ENCODE measurements at places on chromosomes 11 and 22.

GRCh38 chr22:45529971-45530575 lies 27.4 kb downstream of the FBLN1 start:
- DNase-seq = peak; percentile 74

DNA sequence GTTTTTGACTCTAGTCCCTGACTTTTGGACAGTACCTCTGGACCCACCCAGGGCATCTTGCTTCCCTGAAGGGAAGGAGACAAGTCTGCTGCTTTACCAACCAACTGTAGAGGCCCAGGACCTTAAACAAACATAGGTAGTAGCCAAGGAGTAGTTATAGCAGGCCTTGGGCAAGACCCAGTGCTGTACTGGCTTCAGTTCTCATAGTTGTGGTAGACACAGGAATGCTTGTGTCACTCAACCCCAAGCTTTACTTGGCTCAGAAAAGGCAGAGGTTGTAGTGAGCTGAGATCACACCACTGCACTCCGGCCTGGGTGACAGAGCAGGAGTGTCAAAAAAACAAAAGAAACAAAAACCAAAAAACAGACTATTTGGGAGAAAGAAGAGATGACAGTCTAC lies 21.3 kb upstream of the OR52M1 start:
- no peak for DNase-seq

- DNase-seq = no peak
Observed at GRCh38 chr11:66570079-66570849, 1.9 kb upstream of the CTSF start.

DNA sequence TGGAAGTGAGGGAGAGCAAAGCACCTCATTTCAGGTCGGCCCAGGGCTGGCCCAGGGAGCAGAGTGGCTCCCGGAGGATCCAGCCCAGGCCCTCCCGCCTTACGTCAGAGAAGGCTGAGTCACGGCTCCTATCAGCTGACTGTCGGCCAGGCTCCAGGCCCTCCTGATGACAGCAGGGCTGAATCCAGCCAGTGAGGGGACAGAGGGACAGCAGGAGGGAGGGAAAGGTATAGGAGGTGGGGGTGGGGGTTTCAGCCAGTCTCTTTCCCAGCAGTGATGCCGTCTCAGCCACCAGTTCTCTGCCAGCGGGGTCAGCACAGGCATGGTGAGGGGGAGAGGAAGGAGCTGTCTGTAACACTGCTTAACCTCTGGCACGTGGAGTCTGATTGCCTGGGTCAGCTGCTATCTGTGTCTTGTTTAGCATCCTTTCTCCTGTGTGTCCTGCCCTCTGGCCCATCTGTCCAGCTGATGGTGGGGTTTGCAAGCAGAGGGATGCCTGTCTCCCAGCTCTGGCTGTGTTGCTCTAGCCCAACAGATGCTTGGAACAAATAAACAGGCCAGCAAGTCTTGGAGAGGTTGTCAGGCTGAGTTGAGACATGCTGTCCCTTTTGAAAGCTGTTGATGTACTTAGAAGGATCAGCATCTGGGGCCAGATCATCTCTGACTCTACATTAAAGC lies 74.0 kb downstream of the ADAMTS15 start:
- DNase-seq = peak; percentile 70

- peak; percentile 66 for DNase-seq
Observed at GRCh38 chr11:132126973-132127899, 756.8 kb downstream of the NTM start.

DNA sequence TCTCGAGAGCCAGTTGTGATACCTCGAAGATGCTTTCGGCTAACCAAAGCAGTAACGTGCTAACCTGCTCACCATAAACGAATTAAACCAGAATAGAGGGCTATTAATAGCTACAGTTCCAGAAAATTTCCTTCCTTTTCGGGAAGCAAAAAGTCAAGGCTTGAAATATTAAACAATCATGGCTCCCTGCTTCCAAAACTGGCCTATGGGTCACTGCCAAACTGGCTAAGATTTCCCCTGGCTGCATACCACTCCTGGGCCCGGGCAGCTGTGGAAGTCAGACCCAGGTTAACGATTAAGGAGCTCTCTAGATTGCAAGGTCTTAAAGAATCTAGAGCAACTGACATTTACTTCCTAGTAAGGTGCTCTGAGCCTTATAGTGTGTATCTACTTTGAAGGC lies 1.7 kb downstream of the AMOTL1 start:
- DNase-seq = no peak

DNA sequence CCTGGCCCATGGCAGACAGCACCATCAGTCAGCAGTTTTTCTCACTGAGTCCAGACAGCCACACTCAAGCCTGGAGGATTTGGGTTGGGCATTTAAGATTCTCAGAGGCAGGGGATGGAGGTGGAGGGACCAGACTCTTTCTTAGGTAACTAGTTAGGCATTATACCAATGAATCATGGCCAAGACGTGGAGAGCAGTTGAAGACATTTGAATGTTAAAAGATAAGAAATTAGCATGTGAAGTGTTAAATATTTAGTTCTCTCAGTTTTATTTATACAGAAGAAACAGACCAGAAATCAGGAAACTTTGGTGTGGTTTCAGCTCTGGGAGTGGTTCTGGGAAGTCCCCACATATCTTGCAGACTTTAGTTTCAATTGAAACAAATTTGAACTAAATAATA lies 9.9 kb downstream of the GTF2H1 start:
- no peak for DNase-seq

- peak; percentile 22 for DNase-seq
Observed at GRCh38 chr11:115256397-115257197, 247.6 kb downstream of the CADM1 start.

- DNase-seq = no peak
Observed at GRCh38 chr11:116310226-116310625, 462.6 kb downstream of the BUD13 start.

DNA sequence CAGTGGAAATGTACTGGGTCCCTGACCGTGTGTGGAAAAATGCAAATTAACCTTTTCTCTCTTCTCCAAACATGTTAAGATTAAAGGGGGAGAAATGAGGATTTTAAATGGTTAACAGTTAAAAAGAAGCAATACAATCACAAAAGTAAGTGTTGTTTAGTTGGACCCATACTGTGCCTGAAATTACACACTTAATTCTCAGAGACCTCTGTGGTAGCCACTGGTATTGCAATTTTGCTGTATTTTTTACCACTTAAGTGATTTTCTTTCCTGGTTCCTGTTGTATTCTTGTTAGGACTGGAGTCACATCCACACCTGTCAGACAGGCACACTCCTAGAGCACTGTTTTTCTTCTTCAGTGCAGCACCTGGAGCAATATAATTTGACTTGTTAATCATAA lies 179.6 kb upstream of the PDGFD start:
- DNase-seq = no peak

- no peak for DNase-seq
Observed at GRCh38 chr22:36954251-36955014, 41.0 kb downstream of the CSF2RB start.

GRCh38 chr11:36763187-36763586 lies 165.2 kb upstream of the RAG2 start:
- DNase-seq = peak; percentile 51

DNA sequence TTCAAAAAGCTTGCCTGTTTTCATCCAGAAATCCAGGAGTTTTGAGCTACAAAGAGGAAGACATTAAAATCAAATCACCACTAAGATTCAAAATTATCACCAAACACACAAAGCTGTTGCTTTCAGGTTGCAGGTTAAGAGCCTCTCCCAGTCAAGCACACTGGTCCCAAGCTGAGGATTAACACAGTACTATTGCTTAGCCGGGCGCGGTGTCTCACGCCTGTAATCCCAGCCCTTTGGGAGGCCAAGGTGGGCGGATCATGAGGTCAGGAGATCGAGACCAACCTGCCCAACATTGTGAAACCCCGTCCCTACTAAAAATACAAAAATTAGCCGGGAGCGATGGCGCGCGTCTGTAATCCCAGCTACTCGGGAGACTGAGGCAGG lies 1165.1 kb downstream of the LRRC4C start:
- DNase-seq = no peak

GRCh38 chr22:17891481-17892167 lies 117.4 kb upstream of the BID start:
- DNase-seq = peak; percentile 62

GRCh38 chr11:103958475-103959215 lies 77.8 kb upstream of the DDI1 start:
- no peak for DNase-seq

GRCh38 chr11:55714982-55715888 lies 53.2 kb downstream of the OR4C6 start:
- peak; percentile 11 for DNase-seq

GRCh38 chr11:97854357-97854756 lies 1166.4 kb upstream of the CNTN5 start:
- no peak for DNase-seq

DNA sequence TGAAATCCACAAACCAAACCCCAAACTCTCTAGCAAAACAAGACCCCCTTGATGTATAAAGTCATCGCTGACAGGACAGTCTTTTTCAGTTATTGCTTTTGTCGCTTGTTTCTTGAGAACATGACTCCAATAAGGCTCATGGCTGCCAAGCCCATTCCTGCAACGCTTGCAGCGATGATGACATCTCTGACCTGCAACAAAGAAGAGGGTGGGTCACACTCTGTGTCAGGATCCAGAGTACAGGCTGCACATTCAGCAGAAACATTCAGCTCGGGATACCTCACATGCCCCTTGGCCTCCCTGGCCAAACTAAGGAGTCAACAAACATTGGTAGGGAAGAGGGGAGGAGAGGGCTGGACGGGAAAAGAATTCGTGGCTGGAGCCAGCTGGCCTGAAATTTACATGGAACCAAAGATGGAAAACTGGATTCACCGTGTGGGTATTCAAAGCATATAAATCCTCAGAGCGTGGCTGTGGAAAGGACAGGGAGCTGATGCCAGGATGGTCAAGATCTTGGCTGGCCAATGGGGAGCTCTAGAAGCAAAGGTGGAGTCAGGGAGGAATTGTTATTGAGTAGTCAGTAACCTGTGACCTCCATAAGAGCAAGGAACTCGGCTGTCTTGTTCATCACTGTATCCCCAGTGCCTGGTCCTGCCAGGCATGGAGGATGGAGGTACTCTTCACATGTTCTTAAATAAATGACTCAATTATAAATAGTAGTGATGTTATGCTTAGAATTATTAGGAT lies 11.8 kb upstream of the PLAAT2 start:
- DNase-seq = no peak

GRCh38 chr22:43031617-43032016 lies 16.7 kb upstream of the PACSIN2 start:
- DNase-seq = no peak

DNA sequence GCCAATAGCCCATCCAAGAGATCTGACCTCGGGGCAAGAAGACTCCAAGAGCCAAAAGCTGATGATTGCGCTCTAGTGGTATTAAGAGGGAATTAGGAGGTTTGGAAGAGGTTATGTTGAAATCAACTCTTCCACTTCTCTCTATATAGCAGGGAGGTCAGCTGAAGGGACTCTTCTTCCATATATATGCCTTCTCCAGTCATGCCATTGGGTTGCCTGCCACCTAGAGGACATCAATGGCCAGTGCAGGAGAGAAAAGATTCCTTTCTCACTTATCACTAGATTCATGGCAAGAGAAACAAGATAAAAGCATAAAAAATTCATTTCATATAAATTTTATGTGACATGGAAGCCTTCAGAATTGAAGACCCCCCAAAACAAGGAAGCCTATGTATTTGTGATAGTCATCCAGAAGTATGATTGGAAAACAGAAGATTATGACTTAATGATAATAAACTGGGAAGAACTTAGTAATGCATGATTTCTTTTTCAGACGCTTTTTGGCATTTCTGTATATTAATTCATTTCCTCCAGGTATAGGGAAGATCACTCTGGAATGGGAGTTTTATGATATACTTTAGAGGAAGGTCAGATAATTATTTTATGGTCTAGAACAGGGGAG lies 435.1 kb upstream of the DDI1 start:
- DNase-seq = peak; percentile 47

DNA sequence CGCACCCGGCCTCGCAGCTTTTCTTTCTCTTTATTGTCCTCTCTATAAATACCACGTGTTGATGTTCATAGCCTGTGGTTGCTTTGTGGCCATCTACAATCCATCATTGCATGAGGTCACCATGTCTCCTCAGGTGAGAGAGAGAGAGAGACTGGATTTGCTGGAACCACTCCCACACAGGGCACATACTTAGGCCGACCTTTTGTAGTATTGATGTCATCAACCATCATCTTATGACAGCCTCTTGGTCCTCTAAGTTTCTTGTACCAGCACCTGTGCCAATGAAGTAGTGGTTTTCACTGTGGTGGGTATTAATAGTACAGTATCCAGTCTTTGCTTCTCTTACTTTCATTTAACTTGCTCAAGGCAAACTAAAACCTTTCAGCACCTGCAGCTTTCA lies 22.8 kb upstream of the P2RY6 start:
- no peak for DNase-seq

- DNase-seq = no peak
Observed at GRCh38 chr22:37663521-37664140, 5.1 kb downstream of the PDXP start.

GRCh38 chr11:76170468-76170867 lies 35.8 kb downstream of the WNT11 start:
- DNase-seq = peak; percentile 66

DNA sequence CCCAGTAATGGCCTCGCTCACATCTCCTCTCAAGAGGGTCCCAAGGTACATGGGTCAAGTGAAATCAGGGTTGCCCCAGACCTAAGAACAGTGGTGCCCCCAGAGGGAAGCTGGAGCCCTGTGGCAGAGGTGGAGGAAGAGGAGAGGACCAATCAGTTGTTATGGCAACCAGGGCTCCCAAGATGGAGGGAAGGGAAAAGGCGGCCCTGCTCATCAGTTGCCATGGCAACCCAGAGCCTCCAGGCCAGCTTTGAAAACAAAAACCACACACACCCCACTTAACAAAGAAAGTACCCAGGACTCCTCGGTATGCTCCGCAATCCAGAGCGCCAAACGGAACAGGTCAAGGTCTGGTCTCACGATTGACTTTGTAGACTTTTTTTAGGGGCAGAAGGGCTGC lies 53.5 kb upstream of the SLC35C1 start:
- no peak for DNase-seq

DNA sequence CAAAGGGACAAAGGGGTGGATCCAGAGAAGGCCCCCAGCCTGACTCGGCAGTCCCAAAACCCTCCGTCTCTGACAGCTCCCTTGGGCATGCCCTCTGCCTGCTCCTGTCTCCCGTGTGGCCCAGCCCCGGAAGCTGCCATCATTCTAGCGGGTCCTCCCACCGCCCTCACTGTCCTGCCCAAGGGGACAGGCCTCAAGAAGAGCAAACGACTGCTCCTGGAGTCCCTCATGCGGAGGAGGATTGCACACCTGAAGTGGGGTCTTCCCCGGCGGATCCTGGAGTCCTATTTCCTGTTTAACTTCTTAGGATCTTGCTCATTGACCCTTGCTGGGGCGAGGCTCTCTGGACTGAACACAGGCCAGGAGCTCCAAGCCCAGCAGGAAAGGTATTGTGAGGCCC lies 2.6 kb upstream of the MEI1 start:
- DNase-seq = no peak

All from SK-N-SH (cell line).